BJ (cell line): ENCODE measurements at places on chromosomes 7 and 10. TPM values are rescaled to one million over a fixed set of nuclear protein-coding genes. Genes with fewer than 3 reads are reported as not detected.

DGKI gene
- polyA plus RNA-seq = 1.3 and 1.4 TPM in 2 replicates

PLAC9 gene
- polyA plus RNA-seq = 16.3 and 19.3 TPM in 2 replicates

CALN1 gene
- not detected in 2 replicates for polyA plus RNA-seq

H2BK1 gene
- not detected in 2 replicates for polyA plus RNA-seq

MMD2 gene
- polyA plus RNA-seq = not detected in 2 replicates

SFRP4 gene
- 0.16 and 0.22 TPM in 2 replicates for polyA plus RNA-seq

VIPR2 gene
- polyA plus RNA-seq = not detected in 2 replicates

EPO gene
- polyA plus RNA-seq = not detected in 2 replicates

RAMP3 gene
- not detected in 2 replicates for polyA plus RNA-seq

C7orf57 gene
- 0.07 TPM in 2 replicates for polyA plus RNA-seq

MYO3A gene
- not detected in 2 replicates for polyA plus RNA-seq

IFRD1 gene
- polyA plus RNA-seq = 24.2 and 39.6 TPM in 2 replicates

CARD11 gene
- polyA plus RNA-seq = not detected in 2 replicates

TAS2R41 gene
- polyA plus RNA-seq = not detected in 2 replicates

WNT16 gene
- 0.02 TPM in 1 of 2 replicates, not detected in the other for polyA plus RNA-seq

CAMK2B gene
- 0.05 and 0.10 TPM in 2 replicates for polyA plus RNA-seq

PNLIPRP2 gene
- not detected in 2 replicates for polyA plus RNA-seq

PRSS37 gene
- not detected in 2 replicates for polyA plus RNA-seq

TDRD1 gene
- polyA plus RNA-seq = 0.01 TPM in 1 of 2 replicates, not detected in the other

CCL26 gene
- 0.26 TPM in 1 of 2 replicates, not detected in the other for polyA plus RNA-seq

VGF gene
- polyA plus RNA-seq = 0.04 TPM in 1 of 2 replicates, not detected in the other

HABP2 gene
- polyA plus RNA-seq = 0.02 TPM in 1 of 2 replicates, not detected in the other

EXOC4 gene
- 45.9 and 72.0 TPM in 2 replicates for polyA plus RNA-seq

MEIG1 gene
- 0.26 TPM in 1 of 2 replicates, not detected in the other for polyA plus RNA-seq

SEMA4G gene
- polyA plus RNA-seq = 4.2 and 4.3 TPM in 2 replicates

SAMD9L gene
- polyA plus RNA-seq = 2.0 and 4.8 TPM in 2 replicates
